ENCODE measurements at places on chromosomes 2 and 18.
A peak's percentile ranks its signal among the peaks of the same experiment; 100 is the strongest.

GRCh38 chr2:160859096-160859495 is 301.1 kb upstream of the TANK start:
- no peak for DNase-seq

GRCh38 chr2:73255007-73255644 is 21.0 kb downstream of the CCT7 start:
- DNase-seq = no peak

GRCh38 chr2:43142921-43143438 is 83.4 kb downstream of the ZFP36L2 start:
- no peak for DNase-seq

DNA sequence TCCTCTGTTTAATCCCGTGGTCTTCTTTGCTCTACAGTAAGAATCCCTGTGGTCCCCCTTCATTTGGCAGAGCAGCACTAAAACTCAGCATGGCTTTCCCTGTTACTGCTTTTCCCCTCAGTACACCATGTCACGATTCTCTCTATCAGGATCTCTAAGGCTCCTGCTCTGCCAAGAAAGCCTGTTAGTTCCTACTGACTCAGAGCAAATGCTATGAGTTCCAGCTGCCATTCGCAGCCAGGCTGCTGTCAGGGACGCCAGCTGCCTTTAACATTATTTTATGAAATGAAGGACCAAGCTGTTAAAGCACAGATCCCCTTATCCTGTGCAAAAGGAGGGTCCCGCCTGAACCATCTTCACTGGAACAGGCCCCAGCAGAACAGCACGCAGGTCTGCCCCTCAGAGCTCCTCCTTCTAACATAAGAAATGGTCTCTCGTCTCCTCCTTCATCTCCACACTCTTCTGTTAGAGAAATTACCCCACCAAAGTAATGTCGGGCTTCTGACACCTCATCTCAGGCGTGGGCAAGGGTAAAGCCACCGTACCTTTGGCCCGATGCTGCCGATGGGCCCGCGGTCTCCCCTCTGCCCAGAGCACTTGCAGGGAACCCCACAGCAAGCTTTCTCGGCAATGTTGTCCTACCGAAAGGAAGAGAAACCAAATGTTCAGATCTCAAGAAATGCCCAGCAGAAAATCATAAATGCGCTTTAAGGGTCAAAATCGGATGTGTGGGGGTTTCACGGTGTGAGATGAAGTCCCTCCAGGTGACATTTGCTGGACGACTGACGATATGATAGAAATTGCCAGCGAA is 52.6 kb downstream of the COL6A3 start:
- no peak for DNase-seq

DNA sequence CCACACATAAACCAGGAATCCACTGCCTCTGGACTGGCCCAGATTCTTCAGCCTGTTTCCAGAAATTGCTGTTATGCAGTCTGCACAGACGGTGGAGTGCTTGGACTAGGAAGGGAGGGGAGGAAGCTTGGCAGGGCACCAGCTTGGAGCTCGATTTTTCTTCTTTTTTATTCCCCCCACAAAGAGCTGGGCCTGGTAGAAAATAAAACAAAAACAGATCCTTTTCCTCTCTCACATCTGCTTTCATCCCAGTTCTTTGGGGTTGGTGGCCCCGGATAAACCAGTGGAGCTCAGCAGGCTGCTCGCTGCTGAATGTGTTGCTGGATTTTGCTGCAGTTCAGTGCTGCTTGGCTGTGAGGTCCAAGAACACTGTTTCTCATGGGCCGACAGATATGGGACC is 16.0 kb downstream of the LRRTM1 start:
- peak; percentile 72 for DNase-seq

DNA sequence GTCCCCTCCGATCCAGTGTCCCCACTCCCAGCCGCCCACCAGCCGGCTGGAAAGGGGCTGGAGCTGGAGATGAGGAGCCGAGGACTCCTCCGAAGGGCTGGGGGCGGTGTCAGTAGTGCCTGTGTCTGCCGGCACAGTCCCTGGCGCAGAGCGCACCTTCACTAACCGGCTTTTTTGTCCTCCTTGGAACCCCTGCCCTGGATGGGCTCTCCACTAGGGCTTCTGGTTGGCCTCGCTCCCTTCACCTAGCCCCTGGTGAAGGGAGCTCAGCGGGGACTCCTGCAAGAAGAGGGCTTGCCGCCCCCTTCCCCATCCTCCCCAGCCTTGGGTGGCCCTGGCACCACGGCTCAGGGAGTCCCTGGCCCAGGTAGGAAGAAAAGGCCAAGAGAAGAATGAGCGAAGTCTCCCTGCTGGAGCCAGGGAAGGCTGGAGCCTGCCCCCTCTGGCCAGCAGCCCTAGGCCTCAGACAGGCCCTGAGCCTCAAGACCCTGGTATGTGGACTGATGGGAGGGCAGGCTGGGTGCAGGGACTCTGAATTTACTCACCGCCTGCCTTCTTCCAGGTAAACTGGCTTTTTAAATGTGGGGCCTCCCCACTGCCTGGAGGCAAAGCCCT is 570 bp upstream of the ECEL1 start:
- DNase-seq = no peak

GRCh38 chr2:85143463-85144082 is 10.4 kb downstream of the TCF7L1 start:
- no peak for DNase-seq

DNA sequence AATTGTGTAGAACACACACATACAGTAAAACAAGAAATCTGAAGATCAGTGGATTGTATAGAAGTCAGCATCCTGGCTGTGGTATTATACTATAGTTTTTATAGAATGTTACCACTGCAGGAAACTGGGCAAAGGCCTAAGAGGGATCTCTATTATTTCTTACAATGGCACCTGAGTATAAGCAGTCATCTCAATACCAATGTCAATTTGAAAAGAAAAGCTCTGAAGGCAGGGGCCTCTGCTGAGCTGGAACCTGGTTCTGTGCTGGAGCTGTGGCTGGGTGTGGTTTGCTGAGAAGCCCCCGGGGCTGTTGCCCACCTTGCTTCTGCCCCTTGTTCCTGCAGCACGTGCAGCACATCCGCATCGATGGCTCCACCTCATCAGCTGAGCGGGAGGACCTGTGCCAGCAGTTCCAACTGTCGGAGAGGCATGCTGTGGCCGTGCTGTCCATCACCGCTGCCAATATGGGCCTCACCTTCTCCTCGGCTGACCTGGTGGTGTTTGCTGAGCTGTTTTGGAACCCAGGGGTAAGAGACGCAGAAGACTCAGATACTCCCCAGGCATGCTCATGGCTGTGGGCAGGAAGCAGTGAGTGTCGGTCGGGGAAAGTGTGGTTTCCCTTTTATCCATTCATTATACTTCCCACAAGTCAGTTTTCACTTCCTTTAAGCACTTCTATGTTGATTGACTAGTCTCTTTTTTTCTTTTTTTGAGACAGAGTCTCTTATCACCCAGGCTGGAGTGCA is 23.5 kb upstream of the RPL37A start:
- no peak for DNase-seq

- DNase-seq = peak; percentile 33
Observed at GRCh38 chr2:216696321-216696720, 972 bp upstream of the IGFBP5 start.

GRCh38 chr2:140876015-140876414 is 1254.8 kb downstream of the LRP1B start:
- DNase-seq = no peak

DNA sequence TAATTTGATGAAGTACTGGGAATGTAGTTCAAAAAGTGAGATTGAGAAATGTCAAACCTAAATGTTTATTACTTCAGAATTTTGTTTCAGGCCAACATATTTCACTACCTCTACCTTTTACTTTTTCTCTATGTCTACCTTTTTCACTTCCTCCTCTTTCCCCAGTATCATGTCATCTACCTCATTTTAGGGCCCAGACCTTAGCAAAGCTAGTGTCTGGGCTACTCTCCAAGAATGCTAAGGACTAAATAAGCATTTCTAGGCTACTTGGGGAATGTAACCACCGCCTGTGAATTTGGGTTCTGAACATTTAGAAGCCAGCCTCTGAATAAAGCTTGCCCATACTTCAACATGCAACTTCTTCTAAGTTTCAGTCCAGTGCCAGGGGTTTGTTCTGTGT is 330.4 kb downstream of the SLC4A3 start:
- DNase-seq = no peak

DNA sequence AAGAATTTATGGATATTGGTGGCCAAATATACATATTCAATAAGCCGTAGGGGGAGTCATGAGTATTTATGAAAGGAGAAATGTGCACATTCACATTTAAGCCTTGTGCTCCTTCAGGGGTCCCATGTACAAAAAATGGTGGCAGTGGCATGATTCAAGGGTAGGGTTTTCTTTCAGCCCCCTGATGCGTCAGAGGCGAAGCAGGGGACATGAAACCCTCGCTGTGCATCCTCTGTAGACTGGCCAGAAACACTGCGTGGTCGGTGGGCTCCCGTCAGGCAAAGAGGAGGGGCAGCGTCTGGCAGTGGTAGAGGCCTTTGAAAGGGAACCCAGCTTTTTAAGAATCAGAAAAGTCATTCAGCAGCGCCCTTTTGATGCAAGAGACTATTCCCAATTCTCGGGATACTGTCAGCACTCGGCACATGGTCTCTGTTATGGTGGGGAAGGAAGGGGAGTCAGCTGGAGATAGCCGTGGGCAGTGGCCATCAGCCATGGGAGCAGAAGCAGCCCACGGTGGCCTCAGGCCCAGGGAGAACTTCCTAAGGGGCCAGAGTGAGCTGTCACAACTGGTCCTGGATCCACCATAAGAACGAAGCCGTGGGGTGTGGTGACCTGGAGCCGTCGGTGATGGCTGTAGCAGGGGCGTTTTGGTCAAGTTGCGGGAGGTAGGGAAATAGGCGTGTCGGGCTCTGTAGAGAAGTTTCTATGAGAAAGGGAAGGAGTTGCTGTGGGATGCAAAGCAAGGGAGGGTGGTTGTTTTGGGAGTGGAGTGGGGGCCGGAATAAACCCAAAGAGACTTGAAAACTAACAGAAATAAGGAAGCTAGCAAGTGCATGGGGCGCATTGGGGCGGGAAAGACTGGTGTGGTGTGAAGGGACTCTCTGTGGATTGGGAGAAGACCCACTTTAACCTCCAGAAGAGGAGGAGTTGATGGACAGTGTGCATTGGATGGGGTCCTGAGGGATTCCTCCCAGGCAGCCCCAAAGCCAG is 95.6 kb downstream of the SH3BP4 start:
- no peak for DNase-seq

DNA sequence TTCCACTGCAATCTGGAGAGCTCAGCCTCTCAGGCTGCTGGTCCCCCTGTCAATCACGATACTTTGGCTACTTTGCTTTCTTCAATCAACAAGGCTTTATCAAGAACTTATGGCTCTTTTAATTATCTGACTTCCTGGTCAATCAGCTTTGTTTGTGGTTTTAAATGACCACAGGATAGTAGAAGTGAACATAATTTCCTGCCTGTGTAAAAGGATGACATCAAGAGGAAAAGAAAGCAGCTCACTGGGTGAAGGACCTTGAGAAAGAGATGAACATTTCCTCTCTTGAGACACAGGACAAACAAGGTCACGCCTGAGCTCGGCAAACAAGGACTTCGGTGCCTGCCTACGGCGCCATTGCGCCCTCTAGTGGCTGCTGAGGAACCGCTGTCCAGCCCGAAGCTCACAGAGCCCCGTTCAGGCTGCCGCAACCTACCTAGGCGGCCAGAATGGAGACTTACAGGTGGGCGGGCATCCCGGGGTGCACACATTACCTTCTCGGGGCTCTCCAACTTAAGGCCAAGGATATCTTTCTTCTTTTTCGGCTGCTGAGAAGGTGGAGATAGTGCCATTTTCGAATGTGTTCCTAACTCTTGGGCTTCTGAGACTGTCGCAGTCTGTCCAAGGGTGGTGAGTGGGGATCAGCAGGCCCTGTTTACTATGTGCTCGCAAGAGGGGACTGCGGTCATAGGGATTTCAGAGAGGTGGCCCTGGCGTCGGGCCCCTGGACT is 54.0 kb downstream of the IL1RL2 start:
- DNase-seq = peak; percentile 79

GRCh38 chr2:112321375-112322320 is 46.3 kb downstream of the ZC3H6 start:
- DNase-seq = no peak

DNA sequence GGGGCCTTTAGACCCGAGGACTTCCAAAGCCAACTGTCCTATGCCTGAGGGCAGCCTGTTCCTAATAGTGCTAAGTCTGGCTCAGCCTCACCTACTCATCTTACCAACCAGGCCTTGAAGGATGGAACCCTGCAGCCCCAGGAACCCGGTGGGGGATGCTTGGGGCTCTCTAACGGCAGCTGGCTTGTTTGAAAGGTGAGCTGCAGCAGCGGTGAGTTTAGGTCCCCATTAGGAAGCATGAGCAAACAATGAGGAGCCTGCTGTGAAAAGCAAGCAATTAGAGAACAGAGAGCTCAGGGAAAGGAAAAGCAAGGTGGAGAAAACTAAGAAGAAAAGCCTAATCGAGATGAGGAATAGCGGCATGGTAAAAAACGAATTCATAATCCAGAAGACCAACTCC is 39.9 kb downstream of the SP110 start:
- DNase-seq = no peak

DNA sequence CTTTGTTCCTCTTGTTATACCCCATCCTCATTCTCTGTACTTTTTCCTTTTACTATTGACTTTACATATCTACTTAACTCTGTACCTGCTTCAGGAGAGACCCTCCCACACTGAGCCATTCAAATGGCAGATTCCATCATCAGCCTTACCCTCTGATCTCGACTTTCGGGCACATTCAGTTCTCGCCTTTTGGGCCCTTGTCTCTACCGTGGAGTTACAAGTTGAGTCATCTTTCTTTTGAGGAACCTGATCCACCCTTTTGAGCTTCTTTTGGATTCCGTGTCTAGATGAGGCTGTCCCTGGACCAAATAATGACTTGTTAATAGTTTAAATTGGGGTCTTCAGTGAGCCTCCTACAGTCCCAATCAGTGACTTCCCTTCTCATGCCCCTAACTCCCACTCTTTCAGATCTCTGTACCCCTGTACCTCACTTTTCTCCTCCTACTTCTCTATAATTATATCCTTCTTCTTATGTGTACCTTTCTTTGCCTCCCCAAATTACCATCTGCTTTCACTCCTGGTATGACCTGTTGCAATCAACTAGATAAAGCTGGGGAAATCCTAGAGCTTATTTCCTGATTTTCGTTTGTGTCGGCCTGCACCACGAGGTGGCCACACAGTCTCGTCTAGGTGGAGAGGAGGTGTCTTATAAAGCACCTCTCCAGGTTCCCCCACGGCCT is 17.2 kb downstream of the SP110 start:
- no peak for DNase-seq

- DNase-seq = no peak
Observed at GRCh38 chr2:75324861-75325284, 125.6 kb upstream of the TACR1 start.

DNA sequence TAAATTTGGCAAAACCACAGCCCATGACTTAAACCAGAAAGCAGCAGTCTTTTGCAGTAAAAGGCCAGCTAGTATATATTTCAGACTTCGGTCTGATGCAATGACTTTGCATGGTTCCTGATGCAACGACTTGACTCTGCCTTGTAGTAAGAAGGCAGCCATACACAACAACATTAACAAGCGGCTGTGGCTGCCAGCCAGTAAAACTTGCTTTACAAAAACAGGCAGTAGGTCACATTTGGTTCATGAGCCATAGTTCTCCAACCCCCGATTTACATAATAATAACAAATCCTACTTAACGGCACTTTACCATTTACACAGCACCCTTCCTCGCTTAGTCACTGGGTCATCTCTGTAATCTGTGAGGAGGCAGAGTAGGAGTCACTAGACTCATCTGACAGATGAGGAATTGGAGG is 410.3 kb downstream of the LRATD1 start:
- DNase-seq = no peak

GRCh38 chr2:43980902-43981301 is 14.9 kb downstream of the LRPPRC start:
- no peak for DNase-seq
